ENCODE measurements at places on chromosomes 4 and X.
A peak's percentile ranks its signal among the peaks of the same experiment; 100 is the strongest.

- DNase-seq: no peak
Measured at GRCh38 chrX:56057325-56057724, 174.8 kb upstream of the KLF8 start.

GRCh38 chr4:2338754-2339457 lies 77.0 kb upstream of the MXD4 start:
- DNase-seq: no peak

GRCh38 chr4:81919223-81919622 lies 447.5 kb upstream of the RASGEF1B start:
- DNase-seq: no peak

- no peak for DNase-seq
Measured at GRCh38 chrX:38654302-38654701, 93.0 kb downstream of the TSPAN7 start.

DNA sequence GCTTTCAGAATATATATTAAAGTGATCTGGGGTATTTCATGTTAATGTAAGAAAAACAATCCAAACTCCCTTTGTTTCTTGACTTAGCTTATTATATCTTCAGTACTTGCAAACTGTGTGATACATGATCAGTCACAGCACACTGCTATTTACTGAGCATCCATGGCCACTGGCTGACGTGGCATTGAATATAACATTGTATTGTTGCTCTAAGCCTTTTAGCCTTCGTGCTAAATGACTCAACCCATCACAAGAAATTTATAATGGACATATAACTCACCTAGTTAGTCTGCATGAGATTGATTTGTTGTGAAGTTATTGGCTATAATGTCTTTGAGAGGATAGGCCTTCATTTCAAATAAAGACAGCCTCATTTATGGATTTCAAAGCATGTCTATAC lies 642.6 kb downstream of the IL1RAPL1 start:
- DNase-seq: no peak

DNA sequence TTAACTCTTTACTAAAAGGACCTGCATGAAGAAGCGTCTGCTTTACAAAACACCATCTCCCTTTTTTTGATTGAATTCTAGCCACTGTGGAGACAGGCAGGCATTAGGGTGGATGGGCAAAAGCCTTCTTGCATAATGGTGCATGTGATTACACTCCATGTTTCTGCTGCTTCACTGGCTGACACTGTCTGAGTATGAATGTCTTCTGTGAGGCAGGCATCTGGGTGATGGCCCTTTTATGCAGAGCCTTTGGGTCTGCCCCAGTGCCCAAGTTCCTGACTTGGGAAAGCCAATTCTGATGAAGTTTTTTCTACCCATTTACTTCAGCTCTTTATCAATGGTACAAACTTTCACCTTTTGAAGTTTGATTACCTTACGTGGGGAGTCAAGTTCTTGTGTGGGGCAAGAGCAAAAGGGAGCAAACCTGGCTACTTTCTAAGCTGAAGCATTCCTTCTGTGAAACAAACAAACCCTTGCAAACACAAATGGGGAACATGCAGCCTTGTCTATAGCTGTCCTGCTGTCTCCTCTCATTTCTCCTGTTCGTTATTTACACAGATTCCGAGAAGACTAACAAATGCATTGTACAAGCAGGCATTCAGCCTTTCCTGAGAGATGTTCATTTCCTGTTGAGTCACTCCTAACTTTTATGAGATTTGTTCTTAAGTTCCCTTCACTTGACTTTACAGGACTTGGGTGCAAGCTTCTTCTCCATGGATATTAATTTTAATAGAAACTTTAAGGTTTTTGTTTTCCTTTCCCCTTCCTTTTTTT lies 301.9 kb downstream of the TLL1 start:
- no peak for DNase-seq

- DNase-seq: peak; percentile 98
Measured at GRCh38 chr4:128811571-128812441, 2.3 kb downstream of the JADE1 start.

DNA sequence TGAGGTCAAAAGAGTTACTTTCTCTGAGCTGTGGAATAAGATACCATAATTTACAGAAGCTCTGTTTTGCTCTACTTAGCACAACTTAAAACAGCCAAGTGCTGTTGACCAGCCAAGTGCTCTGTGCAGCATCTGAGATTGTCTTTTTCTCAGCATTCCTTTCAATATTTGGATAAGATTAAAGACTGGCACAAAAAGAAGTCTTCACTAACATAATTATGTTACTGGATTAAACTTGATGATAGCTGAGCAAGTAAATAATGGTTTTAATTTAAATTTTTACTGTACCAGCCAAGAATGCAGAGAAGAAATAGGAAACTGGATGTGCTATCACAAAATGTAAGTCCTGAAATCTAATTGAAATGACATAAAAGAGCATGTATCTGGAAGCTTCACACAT lies 60.4 kb downstream of the NPY2R start:
- DNase-seq: no peak

DNA sequence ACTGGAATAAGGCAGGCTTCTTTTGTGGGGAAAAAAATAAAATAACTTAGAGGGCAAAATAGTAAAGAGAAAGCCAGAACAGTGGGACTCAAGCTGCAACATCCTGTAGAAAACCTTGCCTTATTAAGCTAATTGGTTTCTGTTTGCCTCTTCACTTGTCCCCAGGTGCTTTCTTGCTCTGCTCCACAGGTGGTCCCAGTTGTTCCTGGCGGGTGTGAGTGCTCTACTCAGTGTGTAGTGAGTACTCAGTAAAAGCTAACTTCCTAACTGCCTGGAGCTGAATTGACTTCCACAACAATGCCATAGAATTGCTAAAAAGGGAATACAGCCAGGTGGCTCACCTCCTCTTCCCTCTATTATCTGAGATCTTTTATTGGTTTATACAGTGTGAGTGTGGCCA lies 930.2 kb downstream of the C4orf33 start:
- DNase-seq: no peak

DNA sequence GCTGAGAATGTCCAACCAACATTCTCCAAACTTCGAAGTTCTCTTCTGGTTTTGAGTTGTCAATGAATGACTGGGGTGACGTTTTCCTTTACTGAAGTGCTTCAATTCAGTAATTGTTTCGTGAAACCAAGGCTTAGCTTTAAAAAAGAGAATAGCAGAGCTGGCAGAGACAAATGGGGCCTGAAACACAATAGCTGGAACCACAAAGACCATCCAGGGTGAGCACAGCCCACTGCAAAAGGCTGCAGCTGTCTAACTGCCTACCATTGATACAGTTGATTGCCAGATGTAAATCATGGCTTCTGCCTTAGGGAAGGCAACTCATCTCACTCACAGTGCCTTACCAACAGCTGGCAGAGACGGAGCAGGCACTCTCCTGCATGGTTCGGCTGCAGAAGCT lies 78.7 kb upstream of the ZNF518B start:
- no peak for DNase-seq

DNA sequence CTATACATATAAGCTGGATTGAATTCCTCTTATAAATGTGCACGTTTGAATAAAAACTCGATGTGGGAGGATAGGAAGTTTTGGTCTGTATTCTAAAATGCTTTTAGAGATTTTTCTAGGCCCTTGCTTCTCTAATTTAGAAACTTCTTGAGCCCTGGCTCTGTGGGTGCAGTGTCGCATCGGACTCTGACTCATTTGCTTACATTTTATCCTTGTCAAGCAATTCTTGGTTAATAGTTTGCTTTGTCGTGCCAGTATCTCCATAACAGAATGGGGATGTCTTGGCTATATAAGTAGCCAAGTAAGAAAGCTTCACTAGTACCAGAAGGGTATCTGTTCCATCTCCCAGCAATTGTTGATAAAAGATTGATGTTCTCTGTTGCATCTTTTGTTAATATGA lies 10.7 kb downstream of the SGMS2 start:
- no peak for DNase-seq

- no peak for DNase-seq
Measured at GRCh38 chrX:94743478-94743877, 1069.5 kb downstream of the FAM133A start.

- no peak for DNase-seq
Measured at GRCh38 chr4:188016754-188017153, 21.2 kb downstream of the ZFP42 start.

DNA sequence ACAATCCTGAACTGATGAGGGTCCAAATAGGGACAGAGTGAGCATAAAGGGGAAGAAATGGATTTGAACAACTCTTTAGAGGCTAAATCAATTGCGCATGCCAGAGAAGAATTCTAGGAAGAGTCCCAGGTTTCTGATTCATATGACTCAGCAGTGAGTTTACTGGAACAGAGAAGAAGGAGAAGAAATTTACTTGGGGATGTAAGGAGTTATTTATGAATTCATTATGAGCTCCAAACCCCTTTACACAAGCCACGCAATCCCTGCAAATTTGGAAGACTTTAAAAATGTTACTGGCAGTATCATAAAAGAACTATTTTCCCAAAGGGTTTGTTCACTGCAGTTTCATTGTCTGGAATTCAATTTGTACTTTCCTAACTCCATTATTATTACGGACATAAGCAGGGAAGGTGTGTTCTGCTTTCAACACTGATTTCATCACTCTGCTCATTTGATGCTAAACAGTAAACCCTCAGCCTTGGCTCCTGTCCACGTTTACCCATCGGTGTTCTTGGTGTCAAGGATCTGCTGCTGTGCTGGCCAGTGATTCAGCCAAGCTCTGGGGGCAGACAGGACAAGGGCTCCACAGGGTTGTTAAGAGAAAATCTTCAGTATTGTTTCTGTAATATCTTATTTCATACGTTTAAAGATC lies 273.7 kb downstream of the HNRNPD start:
- no peak for DNase-seq

DNA sequence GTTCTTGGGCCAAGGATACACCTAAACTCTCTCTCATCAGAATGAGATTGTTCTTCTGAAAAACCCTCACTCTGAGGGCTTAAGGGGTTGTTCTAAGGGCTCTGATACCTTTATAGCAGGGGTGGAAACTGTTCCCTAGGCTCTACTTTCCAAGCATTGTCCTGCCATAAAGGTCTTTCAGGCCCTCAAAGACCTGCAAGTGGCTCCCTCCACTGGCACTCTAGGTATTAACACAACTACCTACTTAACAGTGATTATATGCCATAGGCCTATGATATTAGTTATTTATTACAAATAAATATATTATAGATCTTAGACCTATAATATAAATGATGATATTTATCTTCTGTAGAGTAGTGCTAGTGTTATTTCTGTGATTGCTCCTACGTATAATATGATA lies 473.7 kb upstream of the RPS6KA3 start:
- no peak for DNase-seq

- DNase-seq: no peak
Measured at GRCh38 chr4:107519053-107519452, 201.0 kb downstream of the PAPSS1 start.

GRCh38 chr4:1856943-1857699 lies 1.2 kb upstream of the LETM1 start:
- DNase-seq: no peak

- peak; percentile 62 for DNase-seq
Measured at GRCh38 chr4:152101556-152102435, 341.0 kb upstream of the GATB start.

DNA sequence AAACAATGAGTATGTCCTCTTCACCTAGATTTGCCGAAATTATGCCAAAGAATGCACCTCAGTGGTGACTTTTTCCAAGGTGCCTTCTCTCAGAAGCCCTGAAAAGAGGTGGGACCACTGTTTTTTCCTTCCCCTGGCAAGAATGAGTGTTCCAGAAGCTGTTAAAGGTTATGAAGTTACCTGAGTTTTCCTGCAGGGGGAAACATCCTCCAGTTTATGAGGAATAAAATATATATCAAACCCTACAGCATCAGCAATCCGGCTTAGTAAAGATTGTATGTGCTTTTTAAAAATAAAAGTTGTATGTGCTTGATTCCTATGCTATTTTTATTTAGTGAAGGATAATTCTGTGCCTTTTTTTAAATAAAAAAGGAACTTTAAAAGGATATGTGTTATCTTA lies 73.3 kb downstream of the RBM46 start:
- DNase-seq: no peak

DNA sequence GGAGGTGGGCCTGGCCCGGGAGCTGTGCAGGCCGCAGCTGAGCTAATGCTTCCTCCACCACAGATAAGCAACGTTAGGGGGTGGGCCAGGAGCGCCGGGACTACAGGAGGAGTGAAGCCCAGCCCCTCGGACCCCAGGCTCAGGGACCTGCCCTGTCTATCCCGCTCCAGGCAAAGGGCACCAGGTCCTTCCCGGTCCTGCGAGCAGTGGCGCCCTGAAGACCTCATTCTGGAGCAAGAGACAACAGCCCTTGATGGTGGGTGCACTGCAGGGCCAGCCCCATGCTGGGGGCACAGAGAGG lies 730 bp upstream of the TREX2 start:
- no peak for DNase-seq

DNA sequence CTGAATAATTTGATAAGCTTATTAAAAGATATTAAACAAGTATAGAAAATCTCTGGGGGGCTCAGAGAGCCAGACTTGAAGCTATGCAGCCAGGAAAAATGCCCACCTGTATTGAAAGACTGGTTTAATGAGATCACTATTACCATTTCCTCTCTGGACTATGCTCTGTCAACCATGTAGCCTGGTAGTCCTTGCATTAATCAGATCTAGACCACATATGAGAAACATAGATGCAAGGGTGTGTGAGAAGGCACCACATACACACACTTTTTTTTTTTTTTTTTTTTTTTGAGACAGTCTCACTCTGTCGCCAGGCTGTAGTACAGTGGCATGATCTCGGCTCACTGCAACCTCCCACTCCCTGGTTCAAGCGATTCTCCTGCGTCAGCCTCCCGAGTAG lies 75.9 kb upstream of the ATP8A1 start:
- DNase-seq: no peak

DNA sequence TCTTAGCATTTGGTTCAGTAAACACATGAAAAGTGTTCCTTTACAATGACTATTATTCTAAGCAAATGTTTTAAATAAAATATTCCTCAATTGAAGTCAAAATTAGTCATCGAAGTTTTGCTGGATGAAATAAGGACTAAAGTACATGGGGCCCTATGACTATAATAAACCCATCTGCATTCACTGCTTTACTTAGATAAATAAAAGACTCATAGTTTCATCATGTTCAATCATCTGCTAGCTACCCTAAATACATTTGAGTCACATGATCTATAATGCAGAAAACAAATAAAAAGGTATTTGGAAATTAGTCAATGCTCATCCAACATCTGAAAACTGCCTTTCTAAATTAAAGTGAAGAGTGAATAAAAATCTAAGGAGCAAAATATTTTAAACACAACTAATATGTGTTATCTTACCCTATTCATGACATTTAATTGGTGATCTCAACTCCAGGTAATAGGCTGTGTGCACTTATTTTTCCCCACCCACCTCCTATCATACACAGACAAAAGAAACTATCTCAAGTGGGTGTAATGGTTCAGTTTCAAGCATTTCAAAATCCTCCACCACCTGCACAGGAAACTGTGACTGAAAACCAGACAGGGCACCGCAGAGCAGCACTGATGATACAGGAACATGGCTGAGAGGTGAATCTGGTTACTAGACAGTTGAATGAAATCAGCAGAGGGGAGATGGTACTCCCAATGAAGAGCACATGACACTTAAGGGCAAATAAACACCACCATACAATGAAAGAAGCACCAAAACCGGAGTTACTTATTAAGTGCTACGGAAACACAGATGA lies 78.6 kb downstream of the CAMK2D start:
- no peak for DNase-seq

DNA sequence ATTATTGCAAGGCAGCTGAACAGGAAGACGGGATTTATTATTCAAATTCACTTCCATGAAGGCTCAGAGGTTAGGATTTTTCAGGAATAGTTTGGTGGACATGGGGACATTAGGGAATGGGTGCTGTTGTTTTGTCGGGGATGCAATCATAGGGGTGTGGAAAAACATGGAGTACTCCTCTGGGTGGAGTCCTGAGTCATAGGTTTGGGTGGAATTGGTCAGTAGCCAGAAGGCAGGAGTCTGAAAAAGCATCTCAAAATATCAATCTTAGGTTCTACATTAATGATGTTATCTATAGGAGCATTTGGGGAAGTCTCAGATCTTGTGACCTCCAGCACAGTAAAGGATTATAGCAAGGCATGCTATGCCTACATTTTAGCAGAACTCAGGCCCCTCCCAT lies 14.5 kb upstream of the ETNPPL start:
- DNase-seq: no peak

Data from esophagus muscularis mucosa (tissue), 4 donors.